ENCODE measurements at places on chromosomes 1 and 21. TPM values are rescaled to one million over a fixed set of nuclear protein-coding genes. Genes with fewer than 3 reads are reported as not detected.

DNA sequence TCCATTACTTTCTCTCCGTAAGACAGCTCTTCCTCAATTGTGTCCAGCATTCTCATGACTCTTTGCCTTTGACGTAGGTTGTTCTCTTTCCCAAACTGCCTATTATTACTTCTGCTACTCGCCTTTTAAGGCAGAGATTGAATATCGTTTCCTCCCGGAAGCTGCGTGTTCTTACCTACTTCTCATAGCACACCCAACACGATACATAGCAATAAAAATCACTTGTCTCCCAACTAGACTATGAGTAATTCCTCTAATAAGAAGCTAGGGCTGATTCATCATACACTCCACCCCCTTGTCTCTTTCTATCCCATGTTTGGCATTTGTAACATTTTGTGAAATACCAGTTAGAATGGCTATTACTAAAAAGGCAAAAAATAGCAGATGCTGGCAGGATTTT, 55.8 kb upstream of the SGIP1 start:
- no peak for DNase-seq

GRCh38 chr21:38869196-38869595, 63.5 kb downstream of the ETS2 start:
- DNase-seq: peak; percentile 63

CGN gene
- 0.27 TPM for total RNA-seq

DNA sequence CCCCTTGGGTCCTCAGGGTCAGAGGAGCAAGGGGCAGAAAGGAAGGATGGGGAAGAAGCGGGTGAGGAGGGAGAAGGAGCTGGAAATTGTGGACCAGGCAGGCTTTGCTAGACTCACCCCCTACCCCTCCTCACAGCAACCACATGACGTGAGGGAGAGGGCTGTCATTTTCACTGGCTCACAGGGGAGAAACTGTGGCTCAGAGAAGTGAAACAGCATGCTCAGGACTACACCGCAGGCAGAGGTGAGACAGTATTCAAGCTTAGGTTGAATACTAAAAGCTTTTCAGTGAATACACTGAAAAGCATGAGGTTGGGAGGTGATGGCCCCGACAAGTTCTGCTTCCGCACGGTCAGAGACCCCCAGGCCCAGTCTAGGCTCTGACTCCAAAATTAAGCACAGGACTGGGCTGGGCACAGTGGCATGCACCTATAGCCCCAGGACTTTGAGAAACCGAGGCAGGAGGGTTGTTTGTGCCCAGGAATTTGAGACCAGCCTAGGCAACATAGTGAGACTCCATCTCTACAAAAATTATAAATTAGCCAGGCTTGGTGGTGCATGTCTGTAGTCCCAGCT, 1.2 kb upstream of the CLEC20A start:
- DNase-seq: no peak

DNA sequence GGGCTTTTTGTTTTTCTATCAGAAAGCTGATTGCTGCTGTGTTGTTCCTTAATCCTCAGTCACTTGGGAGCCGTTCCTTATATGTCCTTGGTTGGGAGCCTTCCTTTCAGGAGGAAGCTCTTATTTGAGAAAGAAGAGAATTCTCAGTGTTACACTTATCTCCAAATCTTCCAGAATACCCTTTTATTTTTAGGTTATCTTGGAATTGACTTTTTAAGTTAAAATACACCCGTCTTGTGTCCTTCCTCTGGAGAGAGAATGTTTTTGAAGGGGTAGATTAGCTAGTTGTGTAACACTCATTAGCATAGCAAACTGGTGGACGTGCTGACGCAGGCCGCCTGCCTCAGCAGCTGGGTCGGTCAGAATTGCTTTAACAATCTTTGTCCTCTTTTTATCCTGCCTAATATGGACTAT, 42.1 kb downstream of the LRRC8B start:
- DNase-seq: peak; percentile 81

ADGRL4 gene
- 18.3 TPM for total RNA-seq

DNA sequence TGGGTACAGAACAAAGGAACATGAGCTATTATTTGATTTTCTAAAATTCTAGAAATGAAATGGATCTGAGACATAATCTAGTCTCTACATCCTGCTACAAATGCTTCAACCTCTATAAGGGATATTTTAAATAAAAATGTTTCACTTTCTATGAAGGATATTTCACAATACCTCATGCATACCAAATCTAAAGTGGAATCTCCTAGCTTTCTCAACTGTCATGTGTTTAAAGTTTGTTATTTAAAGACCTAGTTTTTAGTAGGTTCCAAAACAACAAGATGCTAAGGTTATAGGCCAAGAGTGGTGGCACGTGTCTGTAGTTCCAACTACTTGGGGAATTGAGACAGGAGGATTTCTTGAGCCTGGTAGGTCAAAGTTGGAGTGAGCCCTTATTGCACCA, 47.6 kb downstream of the KDM5B start:
- DNase-seq: no peak

ATF3 gene
- total RNA-seq: 15.4 TPM

GRCh38 chr1:55287723-55288122, 72.6 kb upstream of the USP24 start:
- DNase-seq: no peak

DNA sequence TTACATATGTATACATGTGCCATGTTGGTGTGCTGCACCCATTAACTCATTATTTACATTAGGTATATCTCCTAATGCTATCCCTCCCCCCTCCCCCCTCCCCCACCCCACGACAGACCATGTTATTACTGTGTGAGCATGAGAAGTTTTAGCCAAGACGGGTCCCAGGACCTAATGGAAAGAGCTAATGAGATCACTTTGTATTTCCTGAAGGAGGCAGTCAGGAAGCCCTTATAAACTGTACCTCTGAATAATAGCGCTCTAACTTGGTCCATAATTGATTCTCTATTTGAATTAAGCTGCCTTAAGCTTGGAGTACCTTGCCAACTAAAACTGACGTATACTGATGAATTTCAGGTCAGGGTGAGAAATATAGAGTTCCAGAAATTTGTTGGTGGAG, 4.1 kb upstream of the NEGR1 start:
- DNase-seq: no peak

DNA sequence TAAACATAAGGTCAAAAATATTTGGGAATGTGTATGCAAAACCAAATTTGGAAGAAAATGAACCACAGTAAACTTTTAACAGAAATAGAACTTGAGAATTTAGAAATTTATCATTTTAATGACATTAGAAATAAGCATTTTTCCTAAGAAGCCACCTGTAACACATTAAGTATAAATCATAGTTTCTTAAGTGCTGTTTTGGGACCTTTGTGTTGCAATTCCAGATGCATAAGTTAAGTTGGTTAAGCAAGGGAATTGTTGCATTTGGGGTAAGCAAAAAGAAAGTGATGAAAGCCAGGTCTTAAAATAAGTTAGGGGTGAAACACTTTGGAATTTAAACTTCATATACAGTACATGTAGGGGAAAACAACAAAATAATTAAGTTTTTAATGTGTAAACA, 49.8 kb downstream of the CDKN2C start:
- no peak for DNase-seq

DNA sequence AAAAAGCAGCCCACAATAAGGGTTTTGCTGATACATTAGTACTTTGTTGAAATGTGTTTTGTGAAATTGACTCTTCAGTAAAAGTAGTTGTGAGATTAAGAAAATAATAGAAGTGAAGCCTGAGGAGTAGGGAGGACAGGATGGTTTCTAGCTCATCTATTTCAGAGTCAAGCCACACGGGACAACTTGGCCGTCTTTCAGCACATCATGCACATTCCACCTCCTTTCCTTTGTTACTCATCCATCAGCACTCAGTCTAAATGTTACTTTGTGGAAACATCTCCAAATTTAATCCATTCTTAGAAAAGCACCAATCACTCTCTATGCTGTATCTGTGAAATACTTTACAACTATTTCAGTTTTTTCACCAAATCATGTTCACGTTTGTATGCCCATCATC, 223.3 kb downstream of the FGGY start:
- no peak for DNase-seq

RUNX1 gene
- total RNA-seq: 1.5 TPM

DNA sequence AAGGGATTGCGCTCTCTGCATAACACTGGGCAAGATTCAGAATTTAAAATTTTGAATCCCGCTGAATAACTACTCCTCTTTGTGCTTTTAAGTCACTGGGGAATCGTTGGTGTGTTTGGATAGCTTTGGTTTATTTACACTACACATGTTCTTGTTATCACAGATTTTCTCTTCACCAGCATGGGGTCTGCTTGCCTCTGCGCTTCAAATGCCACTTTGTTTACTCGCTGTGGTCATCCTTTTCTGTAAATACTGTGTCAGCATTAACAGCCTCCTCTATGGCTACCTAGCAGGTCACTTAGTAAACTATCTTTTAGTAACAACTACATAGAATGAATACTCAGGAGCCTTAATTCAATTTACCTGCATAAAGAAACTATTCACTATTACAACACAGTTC, 14.4 kb upstream of the KCNH1 start:
- DNase-seq: no peak

- DNase-seq: no peak
Measured at GRCh38 chr1:239388159-239388485, 1.8 kb downstream of the CHRM3 start.

PAQR6 gene
- 0.51 TPM for total RNA-seq

DNA sequence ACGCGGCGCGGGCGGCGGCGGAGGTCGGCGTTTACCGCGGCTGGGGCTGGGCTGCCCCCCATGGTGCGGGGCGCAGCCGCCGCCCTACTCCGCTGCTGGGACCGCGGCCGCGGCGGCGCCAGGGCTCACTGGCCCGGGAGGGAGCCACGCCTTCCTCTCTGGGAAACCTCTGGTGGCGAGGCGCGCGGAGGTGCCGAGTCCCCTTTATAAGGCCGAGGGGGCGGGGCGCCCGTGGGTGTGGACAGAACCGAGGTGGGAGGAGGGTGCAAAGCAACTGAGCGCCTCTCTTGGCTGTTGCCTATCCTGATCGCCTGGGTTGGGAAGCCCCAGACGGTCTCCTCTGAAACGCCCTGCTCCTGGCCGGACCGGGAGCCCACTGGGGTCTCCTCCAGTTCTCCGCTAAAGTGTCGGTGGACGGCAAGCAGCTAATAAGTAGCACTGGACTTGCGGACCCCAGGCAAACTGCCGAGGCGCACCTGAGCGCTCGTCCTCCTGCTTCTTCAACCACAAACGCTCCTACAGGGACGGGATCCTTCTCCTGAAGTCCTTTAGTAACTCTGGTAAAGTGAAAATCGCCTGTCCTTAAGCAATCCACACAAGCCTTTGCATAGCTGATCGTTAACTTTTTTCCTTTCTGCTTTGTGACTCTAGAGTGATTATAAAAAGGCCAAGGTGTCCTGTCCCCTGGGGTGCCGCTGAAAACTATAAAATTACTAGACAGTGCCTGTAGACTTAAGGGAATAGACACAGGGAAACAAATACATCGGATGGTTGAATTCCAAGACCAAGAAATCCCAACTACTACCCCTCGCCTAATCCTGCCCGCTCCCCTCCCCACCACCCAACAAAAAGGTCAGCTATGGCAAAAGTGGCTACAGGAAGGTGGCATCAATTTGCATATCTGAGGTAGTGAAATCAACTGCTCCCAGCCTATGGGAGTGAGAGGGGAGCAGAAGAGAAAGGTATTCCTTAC, at the start of gene PTGER3:
Gene PTGER3 (minus strand): TSS at position 182 of the 973 bp plus-strand sequence. CDS start 239 bp downstream, outside the sequence.
- DNase-seq: peak; percentile 86

MAPKAPK2 gene
- 200 TPM for total RNA-seq

DNA sequence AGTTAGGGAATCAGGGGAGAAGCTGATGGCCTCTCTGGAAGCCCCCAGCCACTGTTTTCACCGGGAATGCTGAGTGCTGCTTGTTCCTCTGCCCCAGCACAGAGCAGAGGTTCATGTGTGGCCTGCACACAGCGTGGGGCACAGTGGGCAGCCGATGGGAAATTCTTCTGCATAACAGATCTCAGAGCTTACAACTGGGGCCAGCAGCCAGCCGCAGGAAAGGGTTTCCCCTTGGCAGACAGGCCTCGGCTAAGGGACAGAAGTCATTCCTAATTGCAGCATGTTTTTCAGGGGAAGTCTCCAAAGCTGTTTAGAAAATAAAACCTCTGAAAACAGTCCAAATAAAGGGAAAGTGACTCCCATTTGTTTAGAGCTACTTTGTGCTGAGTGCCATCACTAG, 22.6 kb downstream of the HMGB4 start:
- no peak for DNase-seq

DNA sequence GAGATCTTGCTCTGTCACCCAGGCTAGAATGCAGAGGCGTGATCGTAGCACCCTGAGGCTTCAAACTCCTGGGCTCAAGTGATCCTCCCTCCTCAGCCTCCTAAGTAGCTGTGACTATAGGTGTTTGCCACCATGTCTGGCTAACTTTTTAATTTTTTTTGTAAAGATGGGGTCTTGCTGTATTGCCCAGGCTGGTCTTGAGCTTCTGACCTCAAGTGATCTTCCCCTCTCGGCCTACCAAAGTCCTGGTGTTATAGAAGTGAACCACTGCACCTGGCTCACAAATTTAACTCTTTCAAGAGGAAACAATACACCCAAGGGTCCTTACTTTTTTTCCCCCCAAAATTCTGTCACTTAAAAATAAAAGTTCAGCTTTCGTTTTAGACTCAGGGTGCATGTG, 62.3 kb downstream of the GALNT2 start:
- no peak for DNase-seq

DNA sequence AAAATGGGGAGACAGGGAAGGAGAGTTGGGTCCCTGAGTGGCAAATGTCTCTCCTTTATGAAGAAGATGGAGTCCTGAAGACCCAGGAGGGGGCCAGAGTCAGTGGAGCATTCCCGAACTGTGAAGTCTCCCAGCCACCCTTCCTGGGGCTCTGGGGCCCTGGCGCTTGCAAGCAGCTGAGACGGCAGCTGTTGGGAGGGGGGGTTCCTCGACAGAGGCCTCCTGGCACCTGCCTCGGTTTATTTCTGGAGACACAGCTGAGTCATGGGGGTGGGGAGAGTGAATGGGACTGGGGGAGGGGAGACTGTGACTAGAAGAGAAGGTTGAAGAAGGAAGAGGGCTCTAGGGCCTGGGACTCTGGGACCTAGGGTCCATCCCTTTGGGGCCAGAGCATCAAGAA, 14.0 kb downstream of the NES start:
- peak; percentile 63 for DNase-seq
